Muscle of leg (tissue), 16 donors: ENCODE measurements at places on chromosomes 16 and 17. TPM values are rescaled to one million over a fixed set of nuclear protein-coding genes. Genes with fewer than 3 reads are reported as not detected.

DNA sequence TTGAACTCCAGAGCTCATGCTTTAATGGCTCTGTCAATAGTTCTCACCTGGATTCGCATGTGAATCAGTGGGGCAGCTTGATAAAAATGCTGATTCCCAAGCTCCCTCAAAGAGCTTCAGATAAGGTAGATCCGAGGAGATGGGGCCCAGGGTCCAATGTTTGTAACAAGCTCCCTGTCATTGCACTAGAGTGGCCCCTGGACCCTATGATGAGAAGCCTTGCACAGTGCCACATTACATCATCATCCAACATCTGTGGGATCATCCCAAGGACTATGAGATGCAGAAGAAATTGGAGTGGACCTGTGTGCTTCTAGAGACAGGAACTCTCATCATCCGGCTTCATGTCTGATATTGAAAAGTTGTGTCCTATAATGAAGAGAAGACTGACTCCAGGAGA is 340.8 kb downstream of the SHISA9 start:
- DNase-seq: no peak

- DNase-seq: peak; percentile 61
These were observed 48.9 kb downstream of the VMP1 start for GRCh38 chr17:59756236-59756818.

- peak; percentile 88 for DNase-seq
These were observed 2.8 kb upstream of the CIBAR2 start for GRCh38 chr16:85114909-85115567.

KRT17 gene
- total RNA-seq: 1.6 TPM

DNA sequence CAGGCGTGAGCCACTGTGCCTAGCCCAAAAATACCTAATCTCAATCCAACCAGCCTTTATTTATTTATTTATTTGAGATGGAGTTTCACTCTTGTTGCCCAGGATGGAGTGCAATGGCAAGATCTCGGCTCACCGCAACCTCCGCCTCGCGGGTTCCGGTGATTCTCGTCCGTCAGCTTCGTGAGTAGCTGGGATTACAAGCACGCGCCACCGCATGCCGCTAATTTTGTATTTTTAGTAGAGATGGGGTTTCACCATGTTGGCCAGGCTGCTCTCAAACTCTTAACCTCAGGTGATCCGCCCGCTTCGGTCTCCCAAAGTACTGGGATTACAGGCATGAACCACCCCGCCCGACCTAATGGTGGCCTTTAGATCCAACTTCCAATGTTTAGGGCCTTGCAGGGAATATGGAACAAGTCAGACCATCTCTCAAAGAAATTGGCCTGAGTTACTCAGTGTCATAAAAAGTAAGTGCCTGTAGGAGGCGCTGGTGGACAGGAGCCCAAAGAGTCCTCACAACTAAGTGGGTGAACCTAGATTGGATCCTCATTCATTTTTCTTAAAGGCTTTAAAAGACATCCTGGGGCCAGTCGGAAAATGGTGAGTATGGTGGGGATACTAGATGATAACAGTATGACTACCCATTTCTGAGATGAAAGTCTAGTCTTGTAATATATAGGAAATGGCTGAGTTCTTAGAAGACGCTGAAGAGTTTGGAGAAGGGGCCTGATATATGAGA is 4.6 kb downstream of the ZSCAN10 start:
- DNase-seq: no peak

DNA sequence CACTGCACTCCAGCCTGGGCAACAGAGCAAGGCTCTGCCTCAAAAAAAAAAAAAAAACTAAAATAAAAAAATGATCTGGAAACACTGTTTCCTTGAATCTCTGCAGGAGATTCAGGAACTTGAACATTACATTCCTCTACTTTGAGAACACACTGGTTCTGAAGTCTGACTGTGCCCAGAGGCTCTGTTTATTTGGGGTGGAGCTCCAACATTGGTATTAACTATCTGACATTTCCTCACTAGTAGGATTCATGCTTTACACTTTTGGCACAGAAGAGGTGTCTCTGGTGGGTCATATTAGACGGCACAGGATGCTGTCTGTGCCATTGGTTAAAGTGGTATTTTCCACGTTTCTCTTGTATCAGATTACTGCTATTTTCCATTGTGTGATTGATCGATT is 10.4 kb downstream of the SULT1A2 start:
- DNase-seq: no peak

GRCh38 chr17:82791532-82791931 is 39.7 kb downstream of the TBCD start:
- DNase-seq: peak; percentile 46

GRCh38 chr16:84810518-84811273 is 9.1 kb upstream of the CRISPLD2 start:
- DNase-seq: peak; percentile 79

DNA sequence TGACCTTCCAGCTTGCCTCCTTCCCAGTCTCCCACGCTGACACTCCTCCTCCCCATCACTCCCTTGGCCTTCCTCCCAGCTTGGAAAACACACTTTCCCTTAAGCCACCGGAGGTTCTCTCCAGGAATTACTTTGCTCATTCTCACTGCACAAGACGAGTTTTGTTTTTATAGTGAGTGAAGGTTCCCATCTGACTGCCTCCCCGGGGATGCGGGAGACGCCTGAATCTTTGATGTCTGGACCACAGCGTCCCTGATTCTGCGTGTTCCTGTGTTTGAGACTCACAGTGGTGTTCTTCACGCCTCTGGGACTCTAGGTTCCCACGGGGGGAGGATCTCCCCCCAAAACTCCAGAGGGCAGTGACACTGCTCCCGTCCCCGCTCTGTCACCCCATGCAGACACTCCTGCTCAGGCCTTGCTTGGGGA is 2.0 kb downstream of the DNAI2 start:
- DNase-seq: peak; percentile 98

DNA sequence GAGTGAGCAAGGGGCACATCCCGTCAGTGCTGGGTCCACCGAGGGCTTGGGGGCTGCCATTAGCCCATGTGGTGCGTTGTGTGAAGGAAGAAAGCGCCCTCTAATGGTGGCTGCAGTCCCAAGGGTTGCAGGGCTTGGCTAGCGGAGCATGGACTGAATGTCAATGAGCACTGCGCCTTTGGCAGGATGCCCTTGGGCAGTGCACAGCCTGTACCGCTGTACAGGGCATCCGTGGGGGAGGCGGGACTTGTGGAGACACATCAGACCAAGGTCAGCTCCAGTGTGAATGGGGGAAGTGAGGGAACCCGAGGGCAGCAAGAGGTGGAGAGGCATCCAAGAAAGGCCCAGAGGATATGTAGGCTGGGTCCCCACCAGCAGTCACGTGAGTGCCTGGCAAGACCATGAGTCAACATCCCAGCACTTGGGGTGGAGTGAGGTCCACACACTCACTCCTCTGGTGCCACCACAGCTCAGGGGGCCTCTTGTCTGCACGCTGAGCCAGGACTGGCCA is 75.5 kb upstream of the MED9 start:
- no peak for DNase-seq

- DNase-seq: no peak
These were observed 490 bp downstream of the GID4 start for GRCh38 chr17:18039535-18040260.

DNA sequence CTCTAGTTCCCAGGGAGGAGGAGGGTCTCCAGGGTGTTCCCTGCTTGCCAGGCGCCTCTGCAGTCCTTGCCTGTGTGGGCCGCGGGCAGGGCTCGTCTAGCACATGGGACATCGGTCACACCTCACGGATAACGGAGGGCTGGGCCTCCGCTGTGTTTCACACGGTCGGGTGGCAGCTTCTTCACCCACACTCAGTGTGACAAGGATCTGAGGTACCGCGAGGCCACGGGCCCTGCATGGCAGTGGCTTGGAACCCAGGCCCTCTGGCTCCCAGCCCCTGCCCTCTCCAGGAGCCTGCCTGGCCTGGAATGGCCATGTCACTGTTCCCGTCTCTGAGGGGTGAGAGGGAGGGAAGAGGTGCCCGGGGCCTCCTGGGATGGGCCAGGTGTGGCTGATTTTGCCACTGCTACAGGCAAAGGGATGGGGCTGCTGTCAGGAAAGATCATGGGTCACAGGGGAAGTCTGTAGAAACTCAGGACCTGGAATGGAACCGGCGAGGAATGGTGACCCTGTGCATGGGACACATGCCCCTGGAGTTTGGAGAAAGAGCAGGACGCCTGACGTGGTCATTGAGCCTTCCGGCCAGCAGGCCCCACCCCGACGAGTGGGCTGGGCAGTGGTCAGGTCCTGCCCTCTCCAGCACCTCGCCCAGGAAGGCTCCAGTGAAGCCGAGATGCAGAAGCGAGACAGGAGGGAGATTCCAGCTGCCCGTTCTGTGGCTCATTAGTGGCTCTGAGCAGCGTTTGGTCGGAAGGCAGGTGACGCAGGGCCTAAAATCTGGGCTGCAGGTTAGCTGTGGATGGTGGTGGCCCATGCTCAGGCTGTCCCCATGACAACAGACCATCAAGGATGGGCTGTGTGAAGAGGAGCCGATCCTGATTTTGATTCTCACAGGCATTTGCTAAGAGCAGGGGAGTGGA is 76.5 kb upstream of the GSE1 start:
- no peak for DNase-seq

ADAD2 gene
- 0.40 TPM for total RNA-seq

FAM83G gene
- 0.27 TPM for total RNA-seq

GRCh38 chr17:1645207-1646171 is at the start of gene SCARF1:
TSS of gene SCARF1 (minus strand) at chr17:1645732. CDS start at chr17:1645697, 35 bp downstream.
- peak; percentile 86 for DNase-seq

DNA sequence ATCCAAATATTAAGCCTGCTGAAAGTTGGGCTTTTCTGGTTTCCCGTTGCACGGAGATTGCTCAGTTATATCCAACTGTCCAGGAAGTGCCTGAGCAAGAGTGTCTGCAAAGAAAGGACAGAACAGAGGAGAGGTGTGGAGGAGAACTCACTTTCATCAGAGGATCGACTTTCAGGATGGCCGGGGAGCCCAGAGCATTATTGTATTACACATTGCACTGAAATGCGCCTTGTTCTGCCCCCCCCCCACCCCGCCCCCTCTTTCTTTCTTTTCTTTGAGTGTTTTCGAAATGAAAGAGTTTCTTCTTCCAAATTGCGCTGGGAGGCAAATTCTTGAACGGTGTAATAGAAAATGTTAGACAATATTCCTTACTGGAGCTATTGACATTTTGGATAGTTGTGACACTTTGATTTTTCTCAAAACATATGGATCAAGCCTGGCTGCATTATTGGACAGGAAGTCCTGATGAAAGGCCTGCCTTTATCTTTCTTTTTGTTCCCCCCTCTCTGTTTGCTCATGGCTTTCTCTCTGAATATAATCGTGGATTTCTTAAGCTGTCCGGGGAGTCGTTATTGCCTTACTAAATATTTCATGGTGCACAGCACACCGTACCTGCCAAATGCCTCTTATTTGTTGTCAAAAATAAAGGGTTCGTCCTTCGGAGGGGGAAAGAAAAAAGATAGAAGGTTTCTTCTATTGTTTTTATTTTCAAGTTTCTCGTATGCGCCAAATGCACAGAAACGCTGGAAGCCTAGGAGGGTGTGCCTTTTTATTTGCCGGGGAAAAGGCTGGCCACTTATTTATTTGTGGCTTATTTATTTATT is 110.8 kb downstream of the IRX3 start:
- no peak for DNase-seq

C16orf74 gene
- 1.3 TPM for total RNA-seq

TP53TG3C gene
- total RNA-seq: not detected

TOP3A gene
- 26.1 TPM for total RNA-seq

ZSCAN10 gene
- total RNA-seq: 0.13 TPM

KRT24 gene
- total RNA-seq: not detected

CBFA2T3 gene
- total RNA-seq: 3.8 TPM

GRCh38 chr17:62989501-62989900 is 23.5 kb downstream of the TANC2 start:
- peak; percentile 76 for DNase-seq

DNA sequence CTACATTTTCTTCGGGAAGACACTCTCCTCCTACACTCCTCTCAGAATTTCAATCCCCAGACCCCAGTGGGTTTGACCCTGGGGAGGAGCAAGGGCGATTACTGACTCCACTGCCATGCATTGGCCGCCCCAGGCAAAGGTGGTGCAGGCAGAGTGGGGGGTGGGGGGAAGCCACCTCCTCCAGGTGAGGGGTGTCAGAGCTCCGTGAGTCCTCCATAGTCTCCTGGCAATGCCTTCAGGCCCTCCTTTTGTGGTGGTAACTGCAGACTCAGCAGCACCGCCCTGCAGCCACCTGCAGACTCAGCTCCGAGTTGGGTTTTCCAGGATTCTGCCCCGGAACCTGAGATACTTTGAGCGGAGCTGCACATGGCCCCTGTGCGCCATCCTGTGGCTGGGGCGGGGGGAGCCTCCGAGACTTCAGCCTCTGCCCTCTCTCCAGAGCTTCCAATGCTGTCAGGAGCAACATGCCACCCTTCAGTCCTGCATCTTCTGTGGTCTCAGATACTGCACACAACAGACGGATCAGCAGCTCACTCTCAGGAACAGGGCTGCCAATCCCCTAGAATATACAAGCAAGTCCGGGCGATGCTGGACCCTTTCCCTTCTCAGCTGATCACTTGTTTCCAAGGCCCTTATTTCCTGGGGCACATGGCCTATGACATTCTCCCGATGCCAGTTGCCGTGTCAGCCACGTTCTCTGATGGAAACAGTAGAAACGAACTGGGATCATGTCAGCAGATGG is 2.4 kb upstream of the SLC47A2 start:
- DNase-seq: no peak

DBNDD1 gene
- 2.7 TPM for total RNA-seq

- DNase-seq: peak; percentile 76
These were observed 254.4 kb downstream of the C16orf95 start for GRCh38 chr16:87062569-87063442.

GPATCH8 gene
- total RNA-seq: 24.0 TPM

GRCh38 chr17:74642995-74643394 is 19.5 kb upstream of the CD300E start:
- DNase-seq: no peak

DNA sequence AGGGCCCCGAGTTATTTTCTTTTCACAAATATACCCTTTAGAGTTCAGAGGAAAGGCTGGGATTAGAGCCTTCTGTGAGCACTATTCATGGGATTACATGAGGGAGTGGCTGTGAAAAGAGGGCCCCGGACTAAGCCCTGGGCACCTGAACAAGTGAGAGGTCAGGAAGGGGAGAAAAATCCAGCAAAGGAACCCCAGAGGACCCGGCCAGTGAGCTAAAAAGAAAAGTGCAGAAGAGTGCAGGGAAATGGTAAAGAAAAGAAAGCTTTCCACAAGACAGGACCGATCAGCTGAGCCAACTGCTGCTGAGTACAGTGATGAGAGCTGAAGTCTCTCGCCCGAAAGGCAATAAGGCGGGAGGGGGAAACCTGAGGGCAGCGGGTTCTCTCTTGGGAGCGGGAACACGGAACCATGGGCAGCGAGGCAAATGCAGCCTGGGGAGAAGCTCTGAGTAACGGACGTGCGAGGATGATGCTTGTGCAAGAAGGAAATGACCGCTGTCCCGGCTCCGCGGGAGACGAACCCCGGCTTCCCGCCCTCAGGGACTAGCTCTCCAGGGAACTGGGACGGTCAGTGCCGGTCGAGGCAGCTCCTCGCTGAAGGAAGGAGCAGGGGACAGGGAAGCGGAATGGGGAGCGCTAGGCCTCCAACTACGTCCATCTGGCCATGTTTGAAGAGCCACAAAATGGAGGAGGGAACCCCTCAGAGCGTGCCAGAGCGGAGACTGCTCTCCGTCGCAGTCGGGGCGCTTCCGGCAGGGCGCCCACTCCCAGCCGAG is 665 bp upstream of the ALDH3A2 start:
- peak; percentile 70 for DNase-seq

GRCh38 chr17:79612468-79613194 is 1.8 kb upstream of the RBFOX3 start:
- no peak for DNase-seq
